Tibial nerve (tissue), 4 donors: ENCODE measurements at places on chromosomes 16 and 17. TPM values are rescaled to one million over a fixed set of nuclear protein-coding genes. Genes with fewer than 3 reads are reported as not detected.

The SLFN12L gene
- 1.2 TPM for total RNA-seq

DNA sequence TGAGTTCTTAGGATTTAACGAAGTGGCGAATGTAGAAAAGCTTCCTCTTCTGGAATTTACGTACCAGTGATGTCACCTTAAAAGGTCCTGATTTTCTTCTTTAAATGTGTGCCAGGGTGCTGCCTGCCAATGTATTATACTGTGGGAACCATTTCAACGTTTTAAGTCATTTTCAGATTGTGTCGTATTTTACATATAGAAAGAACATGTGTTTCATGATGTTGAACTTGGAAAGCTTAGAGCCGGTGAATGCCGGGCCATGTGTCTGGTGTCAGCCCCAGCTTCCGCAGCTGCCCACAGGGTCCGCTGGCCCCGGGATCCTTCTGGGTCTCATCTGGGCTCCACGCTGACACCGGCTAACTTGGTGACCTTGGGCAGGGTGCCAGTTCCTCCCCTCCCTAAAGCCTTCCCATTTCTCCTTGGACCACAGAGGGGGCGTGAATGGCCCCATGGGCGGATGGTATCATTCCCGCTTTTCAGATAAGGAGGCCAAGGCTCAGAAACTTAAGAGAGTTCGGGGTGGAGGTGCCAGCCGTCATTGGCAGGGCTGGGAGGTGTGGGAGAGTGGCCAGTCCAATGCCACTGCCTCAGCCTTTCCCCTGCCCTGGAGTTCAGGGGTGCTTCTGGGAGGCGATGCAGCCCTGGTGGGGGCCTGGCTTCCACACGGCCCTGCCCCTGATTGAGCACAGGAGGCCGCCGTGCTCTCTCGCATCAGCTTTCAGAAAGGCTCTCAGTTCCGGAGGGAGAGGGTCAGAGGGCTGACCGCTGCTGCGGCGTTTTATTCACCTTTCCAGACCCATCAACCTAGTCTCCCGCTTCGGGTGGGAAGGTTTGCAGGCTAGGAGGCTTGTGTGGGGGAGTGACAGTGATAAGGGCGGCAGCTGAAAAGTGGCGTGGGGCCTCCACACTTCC lies 68.8 kb upstream of the CIBAR2 start:
- no peak overlapping the region for H3K4me3 ChIP-seq
- H3K4me1 ChIP-seq = no peaks in the 10 kb centered on the region
- no peak overlapping the region for H3K27ac ChIP-seq
- H3K36me3 ChIP-seq = no peaks in the 10 kb centered on the region

DNA sequence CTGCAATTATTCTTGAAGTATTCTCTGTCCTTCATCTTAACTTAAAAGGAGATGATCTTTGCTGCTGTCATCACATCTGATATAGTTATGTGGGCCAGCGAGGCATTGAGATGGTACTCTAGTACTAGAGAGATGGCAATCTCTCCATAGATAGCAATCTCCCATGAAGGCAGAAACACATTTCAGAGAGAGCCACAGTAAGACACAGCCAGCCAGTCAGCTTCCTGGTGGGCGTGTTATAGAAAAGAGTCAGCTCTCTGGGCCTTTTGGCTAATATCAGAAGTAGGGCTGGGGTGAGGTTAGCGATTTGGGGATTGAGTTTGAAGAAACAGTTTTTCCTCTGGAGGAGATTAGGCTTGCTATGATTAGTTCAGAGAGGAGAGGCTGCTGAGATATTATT lies 22.6 kb upstream of the EFCAB13 start:
- no peak for DNase-seq
- H3K27me3 ChIP-seq = no peaks in the 10 kb centered on the region
- H3K4me1 ChIP-seq = peaks cover 13% of the 10 kb centered on the region

DNA sequence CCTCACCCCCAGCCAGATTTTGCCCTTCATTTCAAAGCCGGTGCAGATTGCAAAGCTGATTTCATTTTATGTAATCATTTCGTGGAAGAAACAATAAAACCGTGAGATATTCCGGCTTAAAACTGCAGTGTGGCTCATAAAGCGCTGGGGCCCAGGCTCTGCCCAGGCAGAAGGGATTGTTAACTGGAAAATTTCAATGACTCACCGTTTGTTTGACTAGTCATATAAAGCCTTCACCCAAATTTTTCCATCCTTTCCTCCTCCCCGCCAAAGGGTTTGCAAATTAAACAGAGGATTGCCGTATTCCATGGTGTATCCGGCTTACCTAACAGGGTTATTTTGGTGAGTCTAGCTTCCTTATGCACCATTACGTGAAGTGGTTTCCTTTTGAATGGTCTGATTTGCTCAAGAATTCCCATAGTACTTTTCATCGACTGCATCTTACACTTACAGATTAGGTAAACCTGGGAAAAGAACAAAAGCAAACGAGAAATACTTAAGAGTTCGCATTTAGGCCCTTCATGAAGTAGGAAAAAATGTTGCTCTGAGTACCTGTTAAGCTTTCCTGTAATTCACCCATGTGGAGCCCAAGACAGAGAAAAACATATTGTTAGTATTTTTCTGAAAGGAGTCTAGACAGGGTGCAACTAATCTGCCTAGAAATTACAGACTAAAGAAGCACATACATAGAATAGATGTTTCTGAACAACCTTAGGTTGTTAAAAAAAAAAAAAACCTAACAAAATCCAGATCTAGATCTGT lies 949 bp upstream of the GSPT1 start:
- no peak for DNase-seq
- H3K27me3 ChIP-seq = no peaks in the 10 kb centered on the region
- peaks cover 18% of the 10 kb centered on the region for H3K4me1 ChIP-seq
- peak overlapping the region; percentile 83 for H3K4me3 ChIP-seq
- no peaks in the 10 kb centered on the region for H3K36me3 ChIP-seq
- H3K27ac ChIP-seq = peak overlapping the region; percentile 95

DNA sequence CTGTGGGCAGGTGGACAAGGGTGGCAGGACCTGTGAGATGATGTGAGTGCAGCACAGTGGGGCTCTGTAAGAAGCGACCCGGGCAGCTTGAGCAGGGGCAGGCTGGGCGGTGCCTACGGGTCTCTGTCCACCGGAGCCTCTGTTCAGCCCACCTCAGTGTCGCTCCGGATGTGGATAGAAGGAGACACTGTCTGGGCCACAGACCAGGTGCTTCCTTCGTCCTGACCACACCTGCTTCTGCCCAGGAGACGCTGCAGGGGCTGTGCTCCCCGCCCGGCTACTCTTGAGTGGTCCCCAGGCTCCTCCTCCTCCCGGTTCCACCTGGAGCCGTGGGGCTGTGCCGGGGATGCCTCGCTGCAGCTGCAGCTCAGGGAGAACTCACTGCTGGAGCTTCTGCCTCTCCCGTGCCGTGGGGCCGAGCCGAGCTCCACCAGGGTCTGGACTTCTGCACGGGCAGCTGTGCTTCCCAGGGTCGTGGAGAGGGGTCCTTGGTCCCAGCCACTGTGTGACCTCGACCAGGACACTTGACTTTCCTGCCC lies 21.5 kb downstream of the METRNL start:
- no peak for DNase-seq
- peaks cover 86% of the 10 kb centered on the region for H3K4me1 ChIP-seq
- peak overlapping the region; percentile 79 for H3K27ac ChIP-seq
- H3K4me3 ChIP-seq = no peak overlapping the region
- H3K27me3 ChIP-seq = no peaks in the 10 kb centered on the region

DNA sequence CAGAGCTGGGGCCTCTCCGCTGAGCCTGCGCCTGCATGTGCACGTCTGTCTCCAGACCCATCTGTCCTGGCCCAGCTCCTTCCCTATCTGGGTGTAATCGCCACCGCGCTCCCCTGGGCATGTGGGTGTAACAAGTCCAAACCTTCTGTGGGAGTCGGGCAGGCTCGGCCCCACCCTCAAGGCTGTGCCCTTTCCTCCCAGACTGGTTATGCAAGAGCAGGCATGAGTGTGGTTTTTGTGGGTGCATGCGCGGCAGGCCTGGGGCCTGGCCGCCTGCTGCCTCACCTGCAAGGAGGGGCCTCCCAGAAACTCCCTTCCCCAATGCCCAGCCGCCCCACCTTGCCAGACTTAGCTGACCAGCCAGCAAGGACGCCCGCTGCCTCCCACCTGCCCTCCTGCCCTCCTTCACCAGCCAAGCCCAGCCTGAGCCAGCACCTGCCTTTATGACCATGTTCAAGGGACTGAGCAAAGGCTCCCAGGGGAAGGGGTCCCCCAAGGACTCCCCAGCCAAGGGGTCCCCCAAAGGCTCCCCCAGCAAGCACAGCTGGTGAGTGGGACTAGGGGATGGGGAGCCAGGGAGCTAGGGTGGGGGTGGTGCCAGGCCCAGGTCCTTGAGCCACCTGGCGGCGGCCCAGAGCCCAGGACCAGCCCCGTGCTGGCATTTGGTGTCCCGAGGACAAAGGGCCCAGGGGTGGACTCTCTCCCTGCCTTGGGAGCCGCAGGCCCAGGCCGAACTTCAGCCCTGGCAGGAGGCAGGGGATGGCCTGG lies at the start of gene EVPLL:
TSS of gene EVPLL (plus strand) at position 342 of the 768 bp plus-strand sequence. CDS start 3,160 bp downstream, outside the sequence.
- H3K27ac ChIP-seq = no peak within 1 kb of the TSS
- no peaks in the 10 kb centered on the region for H3K36me3 ChIP-seq
- peaks cover 30% of the 10 kb centered on the region for H3K27me3 ChIP-seq
- no peaks in the 10 kb centered on the region for H3K4me1 ChIP-seq

- no peak for DNase-seq
- no peak overlapping the region for H3K4me3 ChIP-seq
- no peak overlapping the region for H3K27ac ChIP-seq
- no peaks in the 10 kb centered on the region for H3K4me1 ChIP-seq
- no peaks in the 10 kb centered on the region for H3K36me3 ChIP-seq
- no peaks in the 10 kb centered on the region for H3K27me3 ChIP-seq
Observed at GRCh38 chr17:51765282-51766135, 393.0 kb downstream of the CA10 start.

The CES3 gene
- 9.2 TPM for total RNA-seq

DNA sequence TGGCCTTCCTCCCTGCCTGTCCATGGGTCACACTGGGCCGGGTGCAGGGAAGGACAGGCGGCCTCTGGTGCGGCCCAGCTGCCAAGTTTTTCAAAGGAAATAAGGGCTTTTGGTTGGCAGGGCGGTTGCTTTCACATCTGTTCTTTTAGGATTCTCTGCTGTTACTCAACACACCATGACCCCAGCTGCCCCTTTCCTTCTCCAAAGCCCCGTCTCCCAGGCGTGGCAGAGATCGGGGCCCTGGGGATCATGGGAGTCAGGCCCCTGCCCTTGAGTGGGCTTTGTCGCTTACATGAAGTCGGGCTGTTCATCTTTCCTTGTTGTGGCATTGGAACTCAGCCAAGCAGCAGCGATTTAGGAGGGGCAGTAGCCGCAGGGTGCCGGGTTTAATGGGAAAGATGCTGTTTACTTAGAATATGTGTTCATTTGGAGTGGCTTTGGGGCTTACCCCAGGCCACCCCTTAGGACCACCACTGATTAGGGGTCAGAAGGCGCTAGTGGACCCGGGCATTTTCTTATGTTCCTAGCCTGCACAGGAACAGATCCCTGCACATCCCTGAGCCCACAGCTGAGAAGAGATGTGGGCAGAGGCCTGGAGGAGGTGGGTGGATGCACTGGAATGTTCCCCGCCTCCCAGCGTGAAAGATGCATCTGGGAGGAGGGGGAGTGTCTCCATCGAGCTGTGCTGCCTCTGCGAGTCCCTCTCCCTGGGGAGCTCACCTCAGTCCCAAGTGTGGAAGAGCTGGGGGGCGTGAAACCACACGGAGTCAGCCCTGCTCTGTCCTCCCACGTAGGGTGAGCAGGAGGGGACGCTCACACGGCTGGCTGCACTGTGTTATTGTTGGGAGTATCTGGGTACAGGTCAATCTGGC lies 6.8 kb upstream of the ADCY7 start:
- H3K27me3 ChIP-seq = no peaks in the 10 kb centered on the region
- no peak overlapping the region for H3K27ac ChIP-seq
- DNase-seq = peak; percentile 72
- peaks cover 6% of the 10 kb centered on the region for H3K4me1 ChIP-seq
- H3K36me3 ChIP-seq = no peaks in the 10 kb centered on the region
- no peak overlapping the region for H3K4me3 ChIP-seq

DNA sequence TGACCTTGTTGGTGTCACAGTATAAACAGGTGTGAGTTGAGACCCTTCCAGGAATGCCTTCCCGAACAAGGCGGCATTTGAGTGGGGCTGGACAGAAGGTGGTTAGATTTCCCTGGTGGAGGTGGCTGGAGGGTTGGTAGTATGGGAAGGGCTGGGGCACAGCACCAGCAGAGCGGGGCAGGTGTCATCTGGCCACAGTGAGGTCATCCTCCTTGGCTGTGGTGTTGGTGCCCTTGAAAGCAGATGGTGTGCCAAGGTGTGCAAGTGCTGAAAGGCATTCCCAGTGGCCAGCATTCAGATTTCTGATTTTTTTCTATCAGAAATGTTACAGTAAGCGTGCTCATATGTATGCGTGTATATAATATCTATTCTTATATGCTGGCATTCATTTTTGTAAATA lies 126.6 kb downstream of the LAT start:
- H3K27ac ChIP-seq = no peak overlapping the region
- H3K4me1 ChIP-seq = peaks cover 5% of the 10 kb centered on the region
- no peak for DNase-seq
- no peaks in the 10 kb centered on the region for H3K27me3 ChIP-seq
- no peaks in the 10 kb centered on the region for H3K36me3 ChIP-seq
- no peak overlapping the region for H3K4me3 ChIP-seq

- H3K27ac ChIP-seq = no peak overlapping the region
- no peak overlapping the region for H3K4me3 ChIP-seq
- H3K4me1 ChIP-seq = no peaks in the 10 kb centered on the region
- DNase-seq = no peak
- H3K36me3 ChIP-seq = no peaks in the 10 kb centered on the region
Observed at GRCh38 chr16:6494716-6495115, 837.9 kb upstream of the RBFOX1 start.
